ENCODE measurements at places on chromosomes 12 and 14.

DNA sequence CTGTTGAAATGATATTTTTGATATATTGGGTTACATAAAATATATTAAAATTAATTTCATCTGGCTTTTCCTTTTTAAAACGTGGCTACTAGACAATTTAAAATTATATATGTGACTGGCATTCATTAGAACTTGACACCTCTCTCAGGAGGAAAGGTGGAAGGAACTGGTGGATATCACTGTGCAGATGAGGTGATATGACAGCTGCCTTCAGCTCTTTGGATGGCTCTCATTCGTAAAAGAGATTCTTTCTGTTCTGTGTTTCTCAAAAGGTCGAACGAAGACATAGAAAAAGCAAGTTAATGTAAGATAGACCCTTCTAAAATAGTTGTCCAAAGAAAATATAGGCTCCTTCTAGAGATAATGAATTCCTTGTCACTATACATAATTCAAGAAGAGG, 36.6 kb downstream of the CRADD start:
- no peak for DNase-seq

DNA sequence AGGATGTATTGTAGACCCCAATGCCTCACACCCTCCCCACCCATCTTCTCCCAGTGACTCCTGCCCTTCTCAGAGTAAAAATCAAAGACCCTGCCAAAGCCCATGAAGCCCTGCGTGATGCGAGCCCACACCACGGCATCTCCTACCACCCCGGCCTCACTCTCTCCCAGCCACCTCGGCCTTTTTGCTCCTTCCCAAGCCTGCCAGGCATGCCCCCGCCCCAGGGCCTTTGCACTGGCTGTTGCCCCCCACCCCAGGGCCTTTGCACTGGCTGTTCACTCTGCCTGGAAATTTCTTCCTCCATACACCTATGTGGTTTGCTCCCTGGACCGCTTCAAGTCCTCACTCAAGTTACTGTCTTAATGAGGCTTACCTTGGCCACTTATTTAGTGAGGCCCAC, 5.0 kb upstream of the CHGA start:
- DNase-seq: no peak

GRCh38 chr12:116863275-116863767, 17.9 kb downstream of the HRK start:
- no peak for DNase-seq

DNA sequence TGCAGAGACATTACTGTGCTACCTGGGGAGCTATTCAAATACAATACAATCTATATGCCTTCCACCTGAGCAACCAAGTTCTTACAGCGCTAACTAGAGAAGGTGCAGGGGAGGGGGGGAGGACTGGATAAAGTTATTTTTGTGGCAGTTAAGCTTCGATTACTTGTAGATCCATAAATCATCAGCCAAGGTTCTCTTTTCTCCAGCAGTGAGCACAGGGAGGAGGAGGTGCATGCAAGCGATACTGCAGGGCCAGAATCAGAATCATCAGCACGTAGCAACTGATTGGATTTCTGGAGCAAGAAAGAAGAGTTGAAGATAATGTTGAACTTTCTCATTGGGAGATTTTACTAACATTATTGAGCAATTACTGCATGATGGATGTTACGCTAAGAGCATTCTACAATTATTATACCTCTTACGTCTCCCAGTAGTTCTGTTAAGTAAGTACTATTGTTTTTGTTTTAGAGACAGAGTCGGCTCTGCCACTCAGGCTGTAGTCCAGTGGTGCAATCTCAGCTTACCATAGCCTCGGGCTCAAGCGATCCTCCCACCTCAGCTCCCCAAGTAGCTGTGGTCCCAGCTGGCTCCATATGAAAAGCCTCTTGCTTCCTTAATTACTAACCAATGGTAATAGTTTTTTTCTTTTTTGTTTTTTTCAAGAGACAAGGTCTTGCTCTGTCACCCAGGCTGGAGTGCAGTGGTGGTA, 74.6 kb upstream of the EEA1 start:
- no peak for DNase-seq

DNA sequence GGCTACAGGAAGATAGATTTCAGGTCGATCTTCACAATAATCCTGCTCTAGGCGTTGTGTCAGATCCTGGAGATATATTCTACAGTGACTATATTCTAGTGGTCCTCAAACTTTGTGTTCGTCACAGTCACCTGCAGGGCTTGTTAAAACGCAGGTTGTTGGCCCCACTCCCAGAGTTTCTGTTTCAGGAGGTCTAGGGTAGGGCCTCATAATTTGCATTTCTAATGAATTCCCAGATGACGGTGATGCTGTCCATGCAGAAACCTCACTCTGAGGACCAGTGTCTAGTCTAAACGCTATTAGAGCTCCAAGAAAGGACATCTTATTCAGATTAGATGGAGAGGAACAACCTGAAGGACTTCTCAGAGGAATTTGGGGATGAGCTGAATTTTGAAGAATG, 13.2 kb upstream of the SLC6A13 start:
- DNase-seq: no peak

GRCh38 chr14:73238424-73238852, 1.1 kb downstream of the PAPLN start:
- no peak for DNase-seq

- DNase-seq: no peak
Observed at GRCh38 chr14:64614805-64615391, 65.1 kb downstream of the PPP1R36 start.

DNA sequence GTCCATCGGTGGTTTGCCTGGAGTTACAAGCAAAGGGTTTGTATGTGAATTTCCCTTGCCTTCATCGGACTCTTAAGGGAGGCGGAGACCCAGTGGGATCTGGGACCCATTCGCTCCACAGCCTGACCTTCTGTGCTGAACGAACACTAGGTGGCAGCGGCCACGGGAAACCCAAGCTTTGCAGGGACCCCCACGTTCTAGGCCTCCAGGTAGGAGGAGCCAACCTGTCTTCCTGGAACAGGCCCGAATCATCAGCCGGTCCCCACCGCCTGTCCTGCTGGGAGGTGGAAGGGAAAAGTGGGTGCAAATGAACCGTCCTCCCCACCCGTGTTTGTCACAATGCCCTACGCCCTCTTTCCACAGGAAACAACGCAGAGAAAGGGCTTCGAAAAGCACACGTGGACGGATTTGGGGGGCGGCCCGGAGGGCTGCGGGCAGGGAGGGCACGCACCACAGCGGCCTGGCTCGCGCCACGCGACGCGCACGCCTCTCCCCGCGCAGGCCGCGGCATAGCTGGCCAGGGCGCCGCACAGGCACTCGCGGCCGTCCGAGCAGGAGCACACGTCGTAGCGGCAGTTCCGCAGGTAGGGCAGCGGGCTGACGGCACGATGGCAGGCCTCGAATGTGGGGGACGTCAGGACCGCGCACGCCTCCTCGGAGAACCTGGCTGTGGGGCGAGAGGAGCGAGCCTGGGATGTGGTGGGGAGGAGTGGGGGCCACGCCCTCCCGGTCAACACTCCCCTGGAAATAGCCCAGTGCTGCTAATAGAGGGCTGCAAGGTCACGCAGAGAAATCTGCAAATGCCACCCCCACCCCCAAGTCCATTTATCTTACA, 67.8 kb downstream of the VWF start:
- peak; percentile 11 for DNase-seq

GRCh38 chr14:54767450-54767849, 135.2 kb downstream of the GCH1 start:
- DNase-seq: no peak

DNA sequence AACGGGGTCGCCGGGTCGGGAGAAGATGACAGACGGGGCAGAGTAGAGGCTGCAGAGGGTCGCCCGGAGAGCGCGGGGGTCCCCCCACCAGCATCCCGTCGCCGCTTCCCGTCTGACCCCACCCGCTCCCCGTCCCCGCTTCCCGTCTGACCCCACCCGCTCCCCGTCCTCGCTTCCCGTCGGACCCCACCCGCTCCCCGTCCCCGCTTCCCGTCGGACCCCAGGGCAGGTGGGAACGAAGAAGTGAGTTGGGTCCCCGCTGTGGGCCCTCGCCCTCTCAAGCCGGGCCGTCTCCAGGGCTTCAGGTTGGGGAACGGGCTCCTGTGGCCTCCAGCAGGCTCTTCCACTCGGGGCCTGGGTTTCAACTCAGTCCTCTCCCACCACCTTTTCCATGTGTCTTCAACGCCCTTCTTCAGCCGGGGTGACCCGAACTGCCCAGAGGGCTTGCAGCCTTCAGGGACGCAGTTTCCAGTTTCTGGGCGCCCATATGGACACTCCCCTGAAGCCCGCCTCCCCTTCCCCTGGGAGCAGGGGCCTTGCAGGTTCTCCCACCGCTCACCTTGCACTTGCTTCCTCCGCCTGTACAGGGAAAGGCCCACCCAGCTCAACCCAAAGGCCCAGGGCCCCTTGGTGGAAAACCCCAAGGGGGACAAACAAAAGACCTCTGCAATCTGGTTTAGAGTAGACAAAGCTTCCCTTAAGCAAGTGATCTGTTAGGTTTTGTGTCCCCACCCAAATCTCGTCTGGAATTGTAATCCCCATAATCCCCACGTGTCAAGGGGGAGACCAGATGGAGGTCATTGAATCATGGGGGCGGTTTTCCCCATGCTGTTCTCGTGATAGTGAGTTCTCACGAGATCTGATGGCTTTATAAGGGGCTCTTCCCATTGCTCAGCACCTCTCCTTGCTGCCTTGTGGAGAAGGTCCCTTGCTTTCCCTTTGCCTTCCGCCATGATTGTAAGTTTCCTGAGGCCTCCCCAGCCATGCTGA, 66.5 kb downstream of the TNFAIP2 start:
- DNase-seq: no peak

DNA sequence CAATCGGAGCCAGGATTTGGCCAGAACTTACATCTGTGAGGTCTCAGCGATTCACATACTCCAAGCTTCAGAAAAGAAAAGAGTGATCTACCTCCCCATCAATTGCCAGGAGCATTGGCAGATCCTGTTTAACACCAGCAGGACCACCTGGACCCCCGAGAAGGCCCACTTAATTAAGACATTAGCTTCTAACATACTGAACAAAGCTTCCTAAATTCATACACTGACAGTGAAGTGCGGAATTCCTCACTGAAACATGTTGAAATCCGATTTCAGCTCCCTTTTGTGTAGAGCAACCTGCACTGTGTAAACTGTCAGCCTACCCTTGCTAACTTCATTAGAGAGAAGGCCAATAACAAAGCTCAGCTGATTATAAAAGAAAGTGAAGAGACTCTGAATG, 274.0 kb downstream of the NOVA1 start:
- DNase-seq: no peak

- no peak for DNase-seq
Observed at GRCh38 chr12:129393357-129393937, 510.4 kb downstream of the TMEM132D start.

- no peak for DNase-seq
Observed at GRCh38 chr14:22337521-22337920, 251.5 kb downstream of the DAD1 start.

DNA sequence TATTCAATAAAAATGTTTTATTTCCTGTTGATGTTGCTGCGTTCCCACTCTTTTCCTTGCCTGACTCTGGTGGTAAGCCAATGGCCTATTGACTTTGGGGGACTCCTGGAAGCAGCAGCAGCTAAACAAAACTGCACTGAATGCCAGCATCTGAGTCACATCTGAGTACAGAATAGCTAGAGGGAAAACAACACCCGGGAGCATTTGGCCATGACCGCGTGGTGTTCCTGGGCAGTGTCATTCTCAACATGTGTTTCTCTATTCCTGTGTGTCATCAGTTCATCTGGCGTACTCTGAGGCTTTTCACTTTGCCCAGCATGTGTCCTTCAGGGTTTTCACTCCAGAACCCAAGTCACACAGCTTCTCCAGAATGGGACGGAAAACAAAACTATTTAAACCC, 238.8 kb downstream of the PAWR start:
- no peak for DNase-seq

DNA sequence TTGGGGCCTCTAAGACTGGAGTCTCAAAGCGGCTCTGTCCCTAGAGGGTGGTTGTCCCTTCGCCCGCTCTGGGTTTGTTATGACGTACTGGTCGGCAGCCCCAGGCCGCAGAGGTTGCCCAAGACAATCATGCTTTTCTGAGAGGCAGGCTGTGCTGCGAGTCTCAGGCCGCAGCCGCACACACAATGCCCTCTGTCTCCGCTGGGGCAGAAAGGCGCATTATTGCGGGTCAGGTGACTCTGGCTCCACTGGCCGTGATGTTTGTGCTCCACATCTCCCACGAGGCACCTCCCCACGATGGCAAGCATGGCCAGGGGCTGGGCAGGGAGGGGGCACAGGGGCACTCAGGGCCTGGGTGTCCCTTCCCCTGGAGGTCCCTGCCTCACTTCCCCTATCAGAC, 21.0 kb upstream of the PLEKHG3 start:
- DNase-seq: no peak

DNA sequence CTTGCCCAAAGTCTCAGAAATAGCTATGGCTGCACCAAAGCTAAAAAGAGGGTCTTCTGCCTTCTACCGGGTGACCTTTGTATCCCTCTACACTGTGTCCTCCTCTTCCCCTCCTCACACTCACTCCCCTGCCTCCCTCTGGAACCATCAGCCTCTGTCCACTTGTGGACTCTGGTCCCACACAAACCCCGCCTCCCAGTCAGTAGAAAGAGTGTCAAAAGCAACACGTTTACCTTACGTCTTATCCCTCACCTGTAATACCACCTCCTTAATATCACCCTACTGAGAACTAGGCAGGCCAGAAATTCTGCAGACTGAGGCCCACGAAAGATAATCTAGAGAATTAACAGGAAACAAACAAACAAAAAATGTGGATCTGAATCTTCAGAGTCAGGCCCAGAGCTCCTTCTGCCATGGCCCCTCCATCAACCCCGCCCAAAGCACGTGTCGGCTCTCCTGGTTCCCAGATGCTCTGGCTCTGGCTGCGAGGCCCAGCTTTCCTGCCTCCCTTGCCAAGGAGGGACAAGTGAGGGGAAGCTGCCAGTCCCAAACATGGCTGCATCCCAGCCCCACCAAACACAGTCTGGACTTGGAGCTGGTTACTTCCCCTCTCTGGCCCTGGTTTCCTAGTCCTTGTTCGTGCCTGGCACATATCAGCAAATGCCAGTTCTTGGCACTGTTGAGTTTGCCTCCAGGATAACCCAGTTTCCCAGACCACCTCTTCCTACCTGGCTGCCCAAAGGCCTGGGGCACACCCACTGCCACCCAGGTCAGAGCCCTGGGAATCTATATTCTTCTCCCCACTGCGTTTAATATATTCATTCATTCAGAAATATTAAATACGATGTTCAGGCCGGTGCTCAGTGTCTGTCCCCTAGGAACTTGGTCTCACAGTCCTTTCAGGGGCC, 2.7 kb downstream of the ACTN1 start:
- no peak for DNase-seq

GRCh38 chr14:89616852-89617341, 199.9 kb upstream of the FOXN3 start:
- peak; percentile 92 for DNase-seq

DNA sequence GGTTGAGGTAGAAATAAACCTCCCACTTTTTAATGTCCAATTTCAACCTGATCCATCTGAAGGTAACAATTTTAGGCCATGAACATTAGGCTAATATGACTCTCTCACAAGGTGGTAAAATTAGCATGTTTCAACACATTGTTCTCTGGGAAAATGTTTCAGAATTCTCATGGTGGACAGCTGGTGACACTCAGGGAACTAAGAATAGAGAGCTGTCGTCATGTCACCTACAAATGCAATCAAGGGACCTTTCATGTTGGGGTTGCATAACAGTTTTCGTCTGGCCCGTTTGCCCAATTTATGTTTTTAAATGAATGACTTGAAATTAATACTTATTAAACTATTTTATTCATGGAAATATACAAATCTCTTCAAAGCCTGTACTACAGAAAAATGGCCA, 180.7 kb upstream of the PRICKLE1 start:
- no peak for DNase-seq
